Liver (tissue), 10 donors: ENCODE measurements at places on chromosomes 11 and 22.

DNA sequence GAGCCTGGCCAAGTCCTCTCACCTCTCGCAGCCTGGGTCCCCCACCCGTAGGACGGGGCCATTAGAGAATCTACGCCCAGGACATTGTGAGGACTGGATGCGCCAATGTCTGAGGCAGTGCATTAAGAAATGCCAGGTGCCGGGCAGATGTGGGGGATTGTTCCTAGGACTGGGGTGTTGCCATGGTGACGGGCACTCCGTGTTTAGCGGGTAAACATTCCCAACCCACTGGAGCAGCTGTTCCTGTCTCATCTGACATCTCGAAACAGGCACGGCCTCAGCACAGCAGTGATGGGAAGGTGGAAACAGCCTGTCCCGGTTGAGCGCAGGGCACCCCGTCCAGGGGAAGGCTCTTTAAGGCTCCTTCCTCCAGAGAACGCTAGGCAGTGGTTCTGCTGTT, 99.6 kb upstream of the RTL6 start:
- no peaks in the 10 kb centered on the region for H3K27me3 ChIP-seq
- no peaks in the 10 kb centered on the region for H3K4me1 ChIP-seq
- H3K36me3 ChIP-seq, result no peaks in the 10 kb centered on the region
- H3K27ac ChIP-seq, result no peak overlapping the region
- H3K4me3 ChIP-seq, result no peak overlapping the region

GRCh38 chr11:112440518-112440917, 179.9 kb upstream of the PLET1 start:
- no peak for DNase-seq
- no peaks in the 10 kb centered on the region for H3K27me3 ChIP-seq
- H3K36me3 ChIP-seq, result no peaks in the 10 kb centered on the region
- no peak overlapping the region for H3K4me3 ChIP-seq
- H3K27ac ChIP-seq, result no peak overlapping the region

DNA sequence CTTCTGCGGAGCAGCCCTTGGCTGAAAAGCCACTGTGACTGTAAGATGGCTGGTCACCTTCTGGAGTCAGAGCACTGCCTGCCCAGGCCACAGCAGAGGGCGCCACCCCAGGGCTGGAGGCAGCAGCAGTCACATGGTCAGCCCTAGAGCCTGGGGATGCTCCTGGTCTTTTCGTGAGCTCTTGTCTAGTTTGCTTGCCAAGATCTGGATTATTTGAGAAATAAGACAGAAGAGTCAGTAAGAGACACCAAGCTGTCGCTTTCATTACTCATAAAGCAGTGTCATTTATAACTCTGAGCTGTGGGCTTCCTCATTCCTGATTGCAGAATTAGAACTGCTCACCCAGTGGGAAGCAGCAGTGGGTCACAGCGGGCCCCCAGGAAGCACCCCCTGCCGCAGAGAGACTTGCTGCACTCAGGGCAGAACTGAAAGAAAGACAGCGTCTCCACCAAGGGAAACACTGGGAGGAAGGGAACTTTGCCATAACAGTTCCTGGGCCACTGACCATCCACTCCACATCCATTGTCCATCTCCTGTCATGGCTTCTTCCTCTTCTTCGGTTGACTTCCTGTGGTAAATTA, 56.7 kb downstream of the PPP6R2 start:
- no peak overlapping the region for H3K4me3 ChIP-seq
- no peaks in the 10 kb centered on the region for H3K36me3 ChIP-seq
- H3K4me1 ChIP-seq, result peaks cover 64% of the 10 kb centered on the region
- no peaks in the 10 kb centered on the region for H3K27me3 ChIP-seq
- H3K27ac ChIP-seq, result peak overlapping the region; percentile 74

- no peak for DNase-seq
- no peak overlapping the region for H3K27ac ChIP-seq
- H3K36me3 ChIP-seq, result no peaks in the 10 kb centered on the region
- no peaks in the 10 kb centered on the region for H3K4me1 ChIP-seq
Observed at GRCh38 chr22:23047265-23047664, 23.1 kb upstream of the GNAZ start.

DNA sequence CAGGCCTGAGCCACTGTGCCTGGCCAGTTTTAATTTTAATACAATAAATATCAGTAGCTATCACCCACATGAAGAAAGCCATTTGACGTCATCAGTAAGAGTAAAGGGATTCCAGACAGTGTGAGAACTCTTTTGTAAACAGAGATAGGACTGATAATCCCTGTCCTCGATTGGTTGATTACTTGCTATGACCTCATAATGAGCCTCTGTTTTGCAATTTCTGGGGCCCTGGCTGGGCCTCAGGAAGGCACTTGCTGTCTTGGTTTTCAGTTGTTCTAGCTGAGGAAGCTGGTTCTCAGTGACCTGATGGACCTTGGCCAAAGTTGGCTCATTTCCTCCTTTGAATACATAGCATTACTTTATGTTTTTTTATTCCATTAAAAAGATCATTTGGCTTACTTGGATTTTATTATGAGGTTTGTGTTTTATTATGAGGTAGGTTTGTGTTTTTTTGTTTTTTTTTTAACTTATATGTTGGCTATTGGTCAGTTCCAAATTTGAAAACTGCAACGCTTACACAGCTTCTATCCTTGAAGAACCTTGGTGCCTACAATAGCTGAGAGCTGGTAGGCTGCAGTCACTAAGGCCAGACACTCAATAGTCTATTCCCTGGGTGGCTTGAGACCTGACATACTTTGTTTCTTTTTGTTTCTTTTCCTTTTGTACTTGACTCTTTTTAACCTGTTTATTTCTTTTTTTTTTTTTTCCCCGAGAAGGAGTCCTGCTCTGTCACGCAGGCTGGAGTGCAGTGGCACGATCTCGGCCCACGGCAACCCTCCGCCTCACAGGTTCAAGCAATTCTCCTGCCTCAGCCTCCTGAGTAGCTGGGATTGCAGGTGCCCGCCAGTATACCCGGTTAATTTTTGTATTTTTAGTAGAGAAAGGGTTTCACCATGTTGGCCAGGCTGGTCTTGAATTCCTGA, 20.0 kb downstream of the MARK2 start:
- no peaks in the 10 kb centered on the region for H3K27me3 ChIP-seq
- DNase-seq, result no peak
- peaks cover 4% of the 10 kb centered on the region for H3K4me1 ChIP-seq
- H3K36me3 ChIP-seq, result no peaks in the 10 kb centered on the region

DNA sequence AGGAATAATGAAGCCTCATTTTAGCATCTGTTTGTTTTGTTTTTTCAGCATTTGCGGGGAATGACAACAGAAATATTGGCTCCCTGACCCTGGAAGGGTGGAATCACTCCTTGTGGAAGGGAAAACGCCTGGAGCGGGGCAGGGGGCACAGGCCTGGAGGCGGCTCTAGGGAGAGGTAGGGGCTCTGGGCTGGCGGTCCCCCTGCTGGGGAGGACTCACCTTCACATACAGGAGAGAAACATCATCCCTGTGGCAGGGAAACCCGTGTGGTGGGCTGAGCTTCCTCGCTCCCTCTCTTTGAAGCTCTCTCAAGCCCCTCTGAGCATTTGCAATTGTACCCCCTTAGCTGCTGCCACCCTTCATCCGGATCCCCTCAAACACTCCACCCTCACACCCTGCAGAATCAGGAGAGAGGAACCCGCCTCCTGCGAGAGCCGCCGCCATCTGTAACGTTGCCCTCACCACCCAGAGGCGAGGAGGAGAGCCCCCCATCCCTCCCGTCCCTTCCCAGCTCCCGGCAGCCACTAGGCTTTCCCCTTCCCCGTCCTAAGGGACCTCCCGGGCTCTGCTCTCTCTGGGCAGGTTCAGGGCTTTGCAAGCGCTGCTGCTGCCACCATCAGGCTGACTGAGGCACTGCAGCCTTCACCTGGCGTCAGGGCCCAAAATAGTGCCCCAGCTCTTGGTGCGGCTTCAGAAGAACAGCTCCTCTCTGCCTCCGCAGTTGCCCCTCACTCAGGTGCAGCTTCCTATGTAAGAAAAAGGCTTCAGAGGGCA, 10.4 kb downstream of the KIRREL3 start:
- H3K4me3 ChIP-seq, result no peak overlapping the region
- H3K27me3 ChIP-seq, result no peaks in the 10 kb centered on the region
- DNase-seq, result peak; percentile 69
- no peak overlapping the region for H3K27ac ChIP-seq
- H3K36me3 ChIP-seq, result no peaks in the 10 kb centered on the region

- no peak overlapping the region for H3K4me3 ChIP-seq
- H3K4me1 ChIP-seq, result no peaks in the 10 kb centered on the region
- H3K36me3 ChIP-seq, result no peaks in the 10 kb centered on the region
- no peak for DNase-seq
Observed at GRCh38 chr11:113375402-113375801, 12.2 kb upstream of the ANKK1 start.

DNA sequence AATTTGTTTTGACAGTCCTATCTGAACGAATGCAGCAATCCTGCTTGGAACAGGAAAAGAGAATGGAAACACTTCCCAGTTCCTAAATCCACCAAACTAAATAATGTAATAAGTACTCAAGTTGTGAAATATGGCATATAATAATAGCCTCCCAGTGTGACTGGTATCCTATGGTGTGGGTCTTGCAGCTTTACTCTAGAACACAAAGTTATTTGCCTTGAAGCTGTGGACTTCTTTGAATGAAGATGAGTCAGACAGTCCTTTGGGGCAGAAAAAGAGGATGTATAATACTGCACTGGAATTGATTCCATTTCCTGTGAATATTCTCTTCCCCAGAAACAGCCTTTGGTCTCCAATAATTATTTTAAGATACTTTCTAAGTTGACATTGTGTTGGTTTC, 887.0 kb downstream of the KCNA4 start:
- DNase-seq, result no peak
- no peaks in the 10 kb centered on the region for H3K4me1 ChIP-seq
- H3K27me3 ChIP-seq, result no peaks in the 10 kb centered on the region

DNA sequence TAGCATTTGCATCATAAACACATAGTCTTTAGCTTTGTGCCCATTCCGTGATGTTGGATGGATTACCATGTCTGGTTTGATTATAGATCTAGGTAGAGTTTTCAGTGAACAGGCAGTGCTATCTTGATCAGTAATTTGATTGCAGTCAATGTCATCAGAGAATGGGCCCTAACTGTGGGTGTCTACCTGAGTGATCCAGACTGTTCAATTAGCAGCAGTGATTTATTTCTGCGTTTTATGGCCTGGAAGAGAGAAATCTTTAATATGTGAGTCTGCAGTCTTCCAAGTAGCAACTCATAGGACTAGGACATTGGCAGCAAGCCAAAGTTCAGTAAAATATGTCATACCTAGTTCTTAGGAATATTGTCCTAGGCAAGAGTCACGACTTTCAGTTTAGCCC, 80.3 kb downstream of the CASP12 start:
- no peaks in the 10 kb centered on the region for H3K4me1 ChIP-seq
- H3K27ac ChIP-seq, result no peak overlapping the region
- no peak for DNase-seq
- no peaks in the 10 kb centered on the region for H3K36me3 ChIP-seq
- H3K27me3 ChIP-seq, result no peaks in the 10 kb centered on the region

DNA sequence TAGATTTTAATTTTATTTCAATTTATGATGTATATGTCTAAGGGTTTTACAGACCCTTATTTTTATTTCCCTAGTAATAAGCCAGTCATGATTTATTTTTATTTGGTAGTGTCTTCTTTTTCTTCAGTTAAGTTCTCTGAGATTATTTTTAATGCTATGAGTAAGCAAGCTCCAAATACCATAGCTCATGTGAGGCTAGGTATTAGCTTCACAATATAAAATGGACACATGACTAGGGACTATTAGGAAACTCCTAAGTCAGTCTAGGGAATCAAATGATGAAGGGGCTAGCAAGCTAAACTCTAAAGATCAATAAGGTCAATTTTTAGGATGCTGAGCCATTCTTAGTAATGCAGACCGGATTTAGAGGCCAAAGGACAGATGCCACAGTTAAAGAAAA, 45.9 kb downstream of the CKAP5 start:
- peaks cover 31% of the 10 kb centered on the region for H3K36me3 ChIP-seq
- no peak for DNase-seq
- H3K27ac ChIP-seq, result no peak overlapping the region
- H3K4me3 ChIP-seq, result no peak overlapping the region
- no peaks in the 10 kb centered on the region for H3K4me1 ChIP-seq
- no peaks in the 10 kb centered on the region for H3K27me3 ChIP-seq

- H3K27ac ChIP-seq, result no peak overlapping the region
- H3K4me3 ChIP-seq, result no peak overlapping the region
- DNase-seq, result no peak
- H3K27me3 ChIP-seq, result no peaks in the 10 kb centered on the region
- H3K4me1 ChIP-seq, result no peaks in the 10 kb centered on the region
Observed at GRCh38 chr11:77106321-77106720, 3.7 kb downstream of the OMP start.
